NCI-H1048 (cell line): ENCODE measurements at places on chromosomes 6 and 20.

GRCh38 chr20:57282670-57283361, 16.4 kb upstream of the BMP7 start:
- no peak for DNase-seq

- no peak for DNase-seq
These were observed 18.0 kb downstream of the CYP21A2 start for GRCh38 chr6:32056254-32056653.

DNA sequence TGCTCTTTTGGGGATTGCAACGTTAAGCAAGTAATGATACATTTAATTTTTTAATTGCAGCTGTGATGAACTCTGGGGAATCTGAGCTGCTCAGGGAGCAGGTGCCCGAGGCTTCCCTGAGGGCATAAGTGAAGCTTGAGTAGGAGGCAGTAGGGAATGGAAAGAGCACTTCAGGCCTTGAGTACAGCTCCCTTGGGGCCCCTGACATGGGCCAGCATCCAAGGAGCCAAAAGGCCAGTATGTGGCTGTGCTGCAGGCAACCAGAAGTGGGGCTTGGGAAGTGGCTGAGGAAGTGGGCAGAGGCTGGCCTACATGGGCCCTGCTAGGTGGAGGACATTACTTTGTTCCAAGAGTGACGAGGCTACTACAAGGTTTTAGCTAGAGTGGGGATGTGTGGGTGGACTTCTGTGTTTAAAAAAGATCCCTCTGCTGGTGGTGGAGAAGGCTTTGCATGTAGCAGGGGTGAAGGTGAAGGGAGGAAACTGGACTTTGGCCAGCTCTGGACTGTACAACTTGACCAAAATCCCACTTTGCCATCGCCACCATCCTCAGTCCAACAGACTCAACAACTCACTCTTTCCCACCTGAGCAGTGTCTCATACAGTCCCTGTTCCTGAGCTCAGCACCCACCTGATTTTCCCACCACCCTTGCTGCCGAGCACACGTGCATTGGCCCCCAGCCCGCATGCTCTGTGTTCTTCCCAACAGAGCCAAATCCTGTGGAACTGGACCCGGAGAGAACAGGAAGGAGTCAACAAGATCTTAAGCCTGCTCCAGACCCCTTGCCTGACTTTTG, 10.9 kb upstream of the ZNF831 start:
- DNase-seq: no peak

- DNase-seq: no peak
These were observed 157.5 kb downstream of the GRM4 start for GRCh38 chr6:33988121-33989015.

- no peak for DNase-seq
These were observed 336.4 kb upstream of the OPRM1 start for GRCh38 chr6:153702671-153703070.

DNA sequence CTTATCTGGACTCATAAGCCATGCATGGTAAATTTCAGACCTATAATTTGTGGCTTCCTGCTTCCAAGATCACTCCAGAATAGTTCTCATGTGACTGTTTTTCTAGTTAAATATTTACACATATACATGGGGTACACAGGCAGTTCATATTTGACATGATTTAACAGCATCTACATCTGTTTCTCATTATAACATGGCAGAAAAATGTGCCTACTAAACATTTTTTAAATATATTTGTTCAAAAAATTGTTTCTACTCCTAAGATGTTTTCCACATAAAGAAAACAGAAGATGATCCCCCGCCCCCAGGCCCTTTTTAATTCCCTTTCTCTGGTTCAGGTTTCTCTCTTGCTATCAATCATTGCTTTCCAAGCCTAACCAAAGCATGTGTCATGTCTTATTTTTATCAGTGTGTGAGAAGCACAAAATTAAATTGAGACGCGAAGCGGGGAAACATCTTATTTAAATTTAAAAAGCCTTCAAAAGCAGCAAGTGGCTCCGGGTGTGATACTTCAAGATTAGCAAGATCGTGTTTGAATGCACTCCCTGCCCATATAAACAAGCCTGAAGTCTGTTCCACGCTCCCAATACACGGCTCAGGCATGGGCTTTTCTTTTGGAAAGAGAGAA, 37.3 kb downstream of the IPCEF1 start:
- DNase-seq: no peak
